Right lung (tissue), 10 donors: ENCODE measurements at places on chromosomes 6 and 20. TPM values are rescaled to one million over a fixed set of nuclear protein-coding genes. Genes with fewer than 3 reads are reported as not detected.

RAET1E gene
- 0.24 TPM for polyA plus RNA-seq

REM1 gene
- 8.9 TPM for polyA plus RNA-seq

SEMG1 gene
- not detected for polyA plus RNA-seq

GSTA2 gene
- 0.22 TPM for polyA plus RNA-seq

EFCAB8 gene
- 0.26 TPM for polyA plus RNA-seq

GRCh38 chr20:2385026-2385425 lies 4.3 kb downstream of the TGM6 start:
- DNase-seq = no peak

DNA sequence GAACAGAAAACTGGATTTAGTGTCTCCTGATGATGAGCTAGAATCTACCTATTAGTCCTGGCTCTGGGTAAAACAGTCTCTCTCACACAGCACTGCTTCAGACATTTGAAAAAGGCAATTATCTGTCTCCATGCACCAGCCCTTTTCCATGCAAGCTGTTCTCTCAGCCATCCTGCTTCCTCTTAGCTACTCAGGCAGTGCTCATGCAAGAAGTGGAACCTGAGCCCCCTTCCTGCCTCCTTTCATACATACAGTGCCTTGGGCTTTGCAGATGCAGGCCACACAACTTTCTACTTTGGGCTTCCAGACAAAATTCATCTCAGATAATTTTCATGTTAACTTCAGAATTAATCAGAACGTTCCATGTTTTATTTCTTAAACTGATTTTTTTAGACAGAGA lies 151.3 kb downstream of the RALGAPA2 start:
- DNase-seq = no peak

DNA sequence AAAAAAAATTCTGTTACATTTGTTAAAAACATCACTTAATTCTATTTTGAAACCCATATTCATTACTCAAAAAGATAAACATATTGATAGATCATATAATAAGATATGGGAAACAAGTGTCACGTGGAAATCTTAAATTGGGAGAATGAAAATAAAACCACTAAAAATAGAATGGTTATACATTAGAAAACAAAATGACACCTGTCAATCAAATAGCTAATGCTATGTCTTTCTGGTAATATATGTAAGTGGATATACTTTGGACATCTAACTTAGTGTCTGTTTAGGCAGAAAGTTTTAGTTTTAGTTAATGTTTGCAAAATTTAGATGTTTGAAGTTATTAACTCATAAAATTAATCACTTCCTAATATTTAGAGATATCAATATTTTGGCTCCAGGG lies 95.1 kb upstream of the SIM1 start:
- no peak for DNase-seq

DNA sequence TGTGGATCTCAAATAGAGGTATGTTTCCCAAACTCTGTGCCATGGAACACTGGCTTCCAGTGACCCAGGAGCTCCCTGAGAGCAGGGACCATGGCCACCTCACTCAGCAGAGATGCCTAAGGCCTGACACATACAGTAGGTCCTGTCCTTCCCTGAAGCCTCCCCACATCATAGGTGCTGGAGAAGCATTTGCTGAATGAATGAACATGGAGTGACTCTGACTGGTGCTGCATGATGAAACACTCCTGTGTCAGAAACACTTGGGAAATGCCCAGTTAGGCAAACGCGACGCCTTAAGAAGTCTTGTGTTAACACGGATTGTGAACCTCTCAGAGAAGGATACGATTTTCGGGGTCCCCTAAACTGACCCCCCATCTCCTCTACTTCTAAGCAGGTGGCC lies 14.3 kb downstream of the SLA2 start:
- no peak for DNase-seq

- DNase-seq = no peak
Observed at GRCh38 chr20:49859011-49859410, 46.4 kb downstream of the SLC9A8 start.

- no peak for DNase-seq
Observed at GRCh38 chr6:157898169-157898568, 75.1 kb downstream of the SNX9 start.

- no peak for DNase-seq
Observed at GRCh38 chr6:5121479-5121878, 36.3 kb downstream of the PPP1R3G start.

- DNase-seq = no peak
Observed at GRCh38 chr6:169959136-169960002, 207.9 kb downstream of the ERMARD start.

DNA sequence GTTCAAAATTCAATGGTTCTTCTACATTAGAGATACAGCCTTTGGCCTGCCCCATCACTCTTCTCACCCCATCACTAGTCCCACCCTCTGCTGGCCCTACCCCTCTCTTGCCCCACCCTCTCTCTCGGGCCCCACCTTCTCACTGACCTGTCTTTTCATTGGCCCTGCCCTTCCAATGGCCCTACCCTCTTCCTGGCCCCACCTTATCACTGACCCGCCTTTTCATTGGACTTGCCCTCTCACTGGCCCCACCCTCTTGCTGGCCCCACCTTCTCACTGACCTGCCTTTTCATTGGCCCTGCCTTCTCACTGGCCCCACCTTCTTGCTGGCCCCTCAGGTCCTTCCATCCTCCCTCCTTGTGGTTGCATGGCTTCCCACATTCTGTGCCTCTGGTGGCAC lies 107.2 kb upstream of the PLEKHG1 start:
- no peak for DNase-seq

GRCh38 chr6:46129291-46129628 lies 529 bp upstream of the ENPP4 start:
- no peak for DNase-seq

GRCh38 chr6:16956361-16956760 lies 145.5 kb upstream of the STMND1 start:
- peak; percentile 37 for DNase-seq

DNA sequence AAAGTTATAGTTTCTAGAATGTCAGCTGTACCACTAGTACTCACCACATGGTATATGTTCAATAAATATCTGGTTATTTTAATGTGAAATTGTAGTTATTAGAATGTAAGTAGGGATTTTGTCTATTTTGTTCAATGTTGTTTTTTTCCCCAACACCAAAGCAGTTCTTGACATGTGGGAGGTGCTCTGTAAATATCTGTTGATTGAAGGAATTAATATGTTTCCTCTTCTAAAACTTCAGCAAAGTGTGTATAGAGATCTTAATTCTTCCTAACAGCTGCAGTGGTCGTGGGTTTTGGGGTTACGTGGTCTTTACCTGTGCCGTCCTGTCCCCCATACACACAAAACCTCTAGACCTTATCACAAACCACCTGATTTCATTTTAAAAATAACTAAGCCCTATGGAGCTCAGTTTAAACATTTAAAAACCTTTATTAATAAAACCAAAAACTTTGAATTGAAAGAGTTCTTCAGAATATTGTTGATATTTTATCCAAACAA lies 471.9 kb upstream of the SOX4 start:
- DNase-seq = no peak

GRCh38 chr20:48703107-48703506 lies 124.7 kb downstream of the PREX1 start:
- DNase-seq = no peak

DNA sequence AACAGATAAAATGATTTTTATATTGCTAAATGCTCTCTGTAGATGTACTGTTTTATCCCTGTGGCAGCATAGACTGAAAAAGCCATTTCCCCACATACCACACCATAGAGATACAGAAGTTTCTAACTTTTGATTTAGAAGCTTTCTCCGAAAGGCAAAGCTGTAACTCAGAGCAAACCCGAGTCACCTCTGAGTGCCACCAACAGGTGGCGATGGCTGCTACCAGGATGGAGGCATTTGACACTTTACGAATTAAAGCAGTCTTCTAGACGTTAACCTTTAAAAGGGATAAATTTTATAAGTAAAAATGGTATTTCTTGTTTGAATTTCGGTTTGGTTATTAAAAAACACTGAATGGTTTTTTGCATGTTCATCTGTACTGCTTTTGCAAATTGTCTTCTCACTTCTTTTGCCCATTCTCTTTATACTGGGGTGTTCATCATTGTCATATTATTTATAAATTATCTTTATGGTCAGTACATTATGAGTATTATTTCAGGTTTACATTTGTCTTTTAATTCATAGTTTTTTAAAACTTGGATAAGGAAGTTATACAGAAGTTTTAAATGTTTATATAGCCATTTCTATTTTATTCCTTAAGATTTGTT lies 201.0 kb upstream of the CEP162 start:
- peak; percentile 15 for DNase-seq
